DMS79 (cell line): ENCODE measurements at places on chromosomes 1 and 21.

DNA sequence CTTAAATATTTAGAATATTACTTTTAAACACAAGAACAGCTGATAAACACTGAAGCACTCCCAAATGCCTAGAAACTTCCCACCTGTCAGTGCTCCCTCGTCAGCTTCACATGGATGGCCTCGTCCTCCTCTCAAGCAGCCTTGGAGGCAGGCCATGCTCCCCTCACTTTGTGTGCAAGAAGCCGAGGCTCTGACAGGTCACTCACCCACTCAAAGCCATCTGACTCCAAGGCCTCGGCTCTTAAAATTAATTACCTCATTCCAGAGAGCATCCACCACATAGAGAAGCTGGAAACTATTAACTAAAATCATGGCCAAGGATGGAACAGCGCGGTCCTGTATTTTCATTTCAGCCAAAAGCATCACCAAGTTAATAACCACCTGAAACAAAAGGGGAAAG lies 17.8 kb downstream of the LBR start:
- peak; percentile 58 for DNase-seq

DNA sequence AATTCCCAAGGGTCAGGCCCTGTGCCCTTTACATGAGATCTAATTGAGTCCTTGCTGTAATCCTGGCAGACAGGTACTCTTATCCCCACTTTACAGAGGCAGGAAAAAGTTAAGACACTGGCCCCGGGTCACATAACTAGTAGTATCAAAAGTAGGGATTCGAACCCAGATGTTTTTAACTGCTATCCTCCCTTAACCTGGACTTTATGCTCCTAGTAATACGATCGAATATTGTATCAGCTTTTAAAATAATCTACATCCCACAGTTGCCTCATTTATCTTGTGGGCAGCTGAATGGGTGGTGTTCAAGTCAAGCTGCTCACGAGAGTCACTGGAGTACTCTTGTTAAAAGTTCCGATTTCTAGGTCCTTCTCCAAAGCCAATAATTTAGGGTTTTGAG lies 25.5 kb upstream of the TMEM51 start:
- DNase-seq = no peak

DNA sequence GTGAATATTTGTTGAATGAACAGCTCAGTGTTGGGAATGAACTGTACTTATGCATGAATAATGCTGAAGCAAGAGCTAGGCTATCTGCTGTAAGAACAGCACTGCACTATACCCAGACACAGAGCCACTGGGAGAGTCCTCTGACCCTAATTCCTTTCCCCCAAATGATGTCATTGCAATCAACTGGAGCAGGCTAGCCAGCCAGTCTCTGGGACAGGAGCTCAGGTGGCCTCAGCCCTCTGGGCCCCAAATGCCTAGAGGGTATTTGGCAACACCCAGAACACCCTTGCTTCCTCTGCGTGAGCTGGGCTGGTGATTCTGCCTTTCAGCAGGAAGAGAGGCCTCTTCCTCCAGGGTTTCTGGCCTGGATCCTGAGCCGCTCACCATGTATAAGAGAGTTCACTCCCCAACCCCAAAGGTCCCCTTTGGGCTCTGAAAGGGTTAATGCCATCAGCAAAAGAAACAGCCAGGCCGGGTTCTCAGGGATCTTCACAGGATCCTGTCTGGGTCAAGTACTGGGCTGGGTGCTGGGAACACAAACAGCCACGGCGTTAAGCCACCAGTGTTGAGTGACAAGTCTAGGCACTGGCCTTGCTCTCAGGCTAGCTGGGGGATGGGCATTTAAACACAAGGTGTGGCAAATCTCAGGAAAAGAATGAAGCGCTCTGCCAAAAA lies 3.7 kb upstream of the PADI4 start:
- DNase-seq = no peak

GRCh38 chr1:22217811-22218460 lies 75.0 kb upstream of the WNT4 start:
- no peak for DNase-seq
